ENCODE measurements at places on chromosomes 13 and 19.
A peak's percentile ranks its signal among the peaks of the same experiment; 100 is the strongest.

- DNase-seq = no peak
These were observed 56.4 kb upstream of the GJB6 start for GRCh38 chr13:20288561-20288960.

DNA sequence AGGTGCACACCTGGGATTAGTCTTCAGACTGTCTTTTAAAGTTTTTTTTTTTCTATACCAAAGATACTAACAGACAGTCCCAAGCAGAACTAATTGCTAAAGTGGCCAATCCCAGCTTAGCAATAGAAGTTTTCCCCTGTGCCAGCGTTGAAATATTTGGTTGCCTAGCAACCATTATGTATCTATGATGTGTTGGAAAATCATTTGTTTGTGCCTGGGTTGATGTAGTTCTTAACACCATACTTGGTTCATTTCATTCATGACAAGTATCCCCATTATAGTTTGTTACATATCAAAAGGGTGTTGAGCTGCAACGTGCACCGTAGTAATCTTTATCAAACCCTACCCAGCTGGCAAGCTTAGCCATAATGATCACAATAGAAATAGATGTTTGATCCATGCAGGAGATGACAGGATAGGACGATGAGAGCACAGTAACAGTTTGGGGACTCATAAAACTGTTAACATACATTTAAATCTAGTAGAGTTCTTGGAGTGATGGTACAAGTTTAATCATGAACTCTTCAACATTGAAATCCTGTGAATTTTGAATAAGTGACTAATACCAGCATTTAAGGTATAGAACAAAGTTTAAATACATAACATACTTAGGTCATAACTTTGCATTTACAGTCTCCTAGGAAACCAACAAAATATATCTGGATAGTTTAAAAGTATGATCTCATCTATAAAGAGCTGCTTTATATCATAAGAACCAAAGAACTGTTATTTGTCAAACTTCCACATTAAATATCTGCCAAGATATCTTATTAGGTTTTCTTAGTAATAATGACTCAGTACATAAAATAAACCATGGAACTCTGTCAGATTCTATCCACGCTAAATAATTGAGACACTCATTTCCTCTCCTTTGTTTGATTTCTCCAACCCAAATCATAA lies 73.4 kb downstream of the MBNL2 start:
- peak; percentile 64 for DNase-seq

GRCh38 chr13:108834193-108834592 lies 204.8 kb downstream of the MYO16 start:
- no peak for DNase-seq

- peak; percentile 92 for DNase-seq
These were observed 1.7 kb upstream of the ELANE start for GRCh38 chr19:850221-850978.

DNA sequence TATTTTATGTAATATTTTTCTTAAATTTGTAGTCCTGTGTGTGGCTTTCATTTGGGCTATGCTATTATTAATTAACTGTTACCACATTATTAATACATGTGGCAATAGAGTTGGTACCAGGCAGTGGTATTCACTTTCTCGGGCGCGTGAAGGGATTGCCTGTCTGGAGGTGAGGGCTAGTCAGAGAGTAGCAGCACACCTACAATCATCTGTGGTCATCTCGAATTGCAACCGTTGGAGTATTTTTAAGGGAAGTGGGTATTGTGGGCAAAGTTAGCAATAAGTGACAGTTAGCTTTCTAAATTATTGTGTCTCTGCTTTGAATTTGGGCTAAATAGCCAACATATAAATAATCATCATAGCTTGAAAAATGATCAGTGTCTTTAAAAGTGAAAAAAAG lies 20.0 kb upstream of the GPR18 start:
- DNase-seq = no peak

DNA sequence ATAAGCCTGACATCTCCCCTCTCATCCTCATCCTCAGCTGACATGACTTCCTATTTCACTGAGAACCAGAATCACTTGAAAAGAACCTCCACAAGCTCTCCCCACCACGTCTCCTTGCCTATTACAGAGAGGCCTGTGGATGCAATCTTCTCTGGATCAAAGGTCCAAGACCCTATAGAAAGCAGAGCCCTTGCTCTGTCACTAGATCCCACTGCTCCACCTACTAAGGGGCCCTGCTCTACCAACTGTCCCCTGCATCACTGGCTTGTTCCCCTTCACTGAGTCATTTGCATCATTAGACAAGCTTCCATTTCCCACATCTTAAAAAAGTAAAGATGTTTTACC lies 40.8 kb downstream of the RCBTB2 start:
- peak; percentile 22 for DNase-seq

- DNase-seq = no peak
These were observed 1586.4 kb upstream of the SPRY2 start for GRCh38 chr13:81927347-81927746.

DNA sequence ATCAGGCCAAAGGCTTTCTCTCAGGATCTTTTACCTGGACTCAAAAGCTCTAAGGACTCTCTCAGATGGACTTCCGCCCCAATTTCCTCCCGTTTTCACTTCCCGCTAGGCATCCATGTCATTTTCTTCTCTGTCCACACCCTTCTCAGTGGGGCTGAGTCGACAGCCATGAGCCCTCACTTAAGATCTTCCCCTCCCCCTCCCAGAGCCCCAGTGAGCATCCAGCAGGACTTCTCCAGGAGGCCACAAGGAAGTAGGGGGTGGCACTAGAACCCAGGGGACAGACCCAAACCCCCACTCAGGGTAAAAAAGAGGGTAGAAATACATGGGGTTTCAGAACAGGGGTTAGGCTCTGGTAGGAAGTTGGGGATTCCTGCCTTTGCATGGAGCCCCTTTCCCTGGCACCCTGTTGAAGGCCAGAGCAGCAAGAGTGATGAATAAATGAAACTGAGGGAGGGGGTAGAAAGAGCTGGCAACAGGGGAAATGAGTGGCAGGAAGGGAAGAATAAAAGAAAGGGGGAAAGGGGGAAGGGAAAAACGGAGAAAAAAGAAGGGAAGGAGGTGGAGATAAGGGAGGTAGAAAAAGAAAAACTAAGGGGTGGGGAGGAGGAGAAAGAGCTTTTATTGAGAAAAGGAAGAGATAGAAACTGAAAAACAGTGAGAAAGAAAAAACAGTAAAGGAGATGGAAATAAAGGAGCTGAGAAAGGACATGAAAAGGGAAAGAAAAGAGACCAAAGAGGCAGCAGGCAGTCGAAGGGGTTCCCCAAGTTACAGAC lies 42.3 kb downstream of the DEDD2 start:
- no peak for DNase-seq

- no peak for DNase-seq
These were observed 30.8 kb downstream of the CCNE1 start for GRCh38 chr19:29842471-29843179.

DNA sequence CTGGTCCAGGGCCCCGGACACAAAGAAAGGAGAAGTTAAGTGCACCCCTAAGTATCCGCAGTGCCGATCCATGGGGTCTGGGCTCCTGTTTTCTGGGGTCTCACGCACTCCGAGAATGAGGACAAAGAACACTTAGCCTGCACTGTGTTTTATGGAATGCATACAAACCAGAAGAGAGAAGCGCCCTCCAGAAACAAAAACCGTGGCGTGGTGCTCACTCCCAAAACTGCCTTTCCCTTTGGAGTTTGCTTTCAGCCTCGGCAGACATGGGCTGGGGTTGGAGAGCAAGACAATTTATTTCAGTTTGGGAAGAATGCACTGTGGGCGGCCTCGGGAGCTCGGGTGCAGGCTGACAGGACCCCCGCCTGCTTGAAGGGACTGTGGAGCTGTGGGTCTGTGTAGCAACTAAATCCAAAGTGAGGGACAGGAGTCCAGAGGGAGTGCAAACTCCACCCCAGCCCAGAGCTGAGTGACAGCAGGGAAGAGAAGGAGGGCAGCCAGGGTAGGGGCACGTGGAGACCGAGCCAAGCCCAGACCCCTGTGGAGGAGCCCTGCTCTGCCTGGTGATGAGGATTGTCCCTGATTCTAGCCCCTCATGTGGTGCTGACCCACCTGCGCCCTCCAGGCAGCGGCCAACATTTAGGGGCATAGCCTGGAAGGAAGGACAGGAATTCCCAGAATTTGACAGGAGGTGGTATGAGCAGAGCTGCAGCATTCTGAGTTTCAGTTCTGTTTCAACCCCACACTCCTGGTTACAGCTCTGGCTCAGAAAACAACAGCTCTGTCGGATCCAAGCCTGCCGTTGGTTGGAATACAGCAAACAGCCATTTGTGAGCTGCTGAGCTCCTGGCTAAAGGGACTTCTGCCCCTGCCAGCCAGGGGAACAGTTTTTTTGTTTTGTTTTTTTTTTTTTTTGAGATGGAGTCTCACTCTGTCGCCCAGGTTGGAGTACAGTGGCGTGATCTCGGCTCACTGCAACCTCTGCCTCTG lies 37.8 kb upstream of the POP4 start:
- no peak for DNase-seq

DNA sequence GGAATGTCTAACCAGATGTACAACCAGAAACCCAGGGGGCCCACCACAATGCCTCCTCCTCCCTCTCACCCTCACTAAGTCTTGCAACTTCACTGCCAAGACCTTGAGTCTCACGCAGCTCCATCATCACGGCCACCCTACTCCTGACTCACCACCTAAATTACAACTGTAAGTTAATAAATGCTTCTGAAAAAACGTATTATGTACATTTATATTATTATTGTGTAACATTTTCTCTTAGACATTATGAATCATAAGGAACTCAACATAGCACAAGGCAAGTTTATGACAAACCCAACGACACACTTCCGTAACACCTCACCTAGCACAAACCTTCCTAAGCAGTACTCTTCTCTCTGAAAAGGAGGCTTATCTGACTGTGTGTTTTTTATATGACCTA lies 20.7 kb downstream of the MIPEP start:
- DNase-seq = no peak

- peak; percentile 51 for DNase-seq
These were observed 8.5 kb downstream of the CDX2 start for GRCh38 chr13:27960362-27961226.

DNA sequence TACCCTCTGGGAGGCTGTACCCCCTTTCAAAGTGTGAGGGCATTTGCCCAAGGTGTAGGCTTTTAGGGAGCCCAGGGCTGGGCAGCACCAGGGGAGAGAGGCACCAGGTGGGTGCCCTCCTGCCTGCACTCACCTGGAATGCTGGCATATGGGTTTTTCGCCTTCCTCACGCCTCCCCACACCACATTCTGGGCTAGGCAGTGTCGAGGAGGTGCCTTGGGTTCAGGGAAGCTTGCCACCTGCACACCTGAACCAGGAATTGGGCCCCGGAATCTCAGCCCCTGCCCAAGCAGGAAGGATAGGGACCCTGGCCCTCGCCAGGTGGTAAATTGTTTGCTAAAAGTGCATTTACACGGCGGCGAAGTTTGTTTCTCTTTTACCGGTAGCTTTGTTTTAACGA lies 5.1 kb upstream of the TSHZ3 start:
- DNase-seq = no peak

DNA sequence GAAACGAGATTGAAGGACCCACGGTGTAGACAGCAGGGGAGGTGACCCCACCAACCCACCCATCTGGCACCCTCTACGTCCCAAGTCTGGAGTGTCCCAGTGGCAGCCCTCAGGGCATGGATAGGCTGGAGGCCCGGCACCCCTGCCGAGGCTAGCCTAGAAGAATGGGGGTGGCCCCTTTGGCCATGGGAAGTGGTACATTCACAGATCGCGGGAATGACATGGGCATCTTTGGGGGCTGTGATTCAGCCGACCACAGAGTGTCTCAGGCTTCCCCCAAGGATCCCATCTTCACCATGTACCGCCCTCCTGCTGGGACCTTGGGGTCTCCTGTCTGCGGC lies 11.3 kb upstream of the MKNK2 start:
- DNase-seq = no peak

DNA sequence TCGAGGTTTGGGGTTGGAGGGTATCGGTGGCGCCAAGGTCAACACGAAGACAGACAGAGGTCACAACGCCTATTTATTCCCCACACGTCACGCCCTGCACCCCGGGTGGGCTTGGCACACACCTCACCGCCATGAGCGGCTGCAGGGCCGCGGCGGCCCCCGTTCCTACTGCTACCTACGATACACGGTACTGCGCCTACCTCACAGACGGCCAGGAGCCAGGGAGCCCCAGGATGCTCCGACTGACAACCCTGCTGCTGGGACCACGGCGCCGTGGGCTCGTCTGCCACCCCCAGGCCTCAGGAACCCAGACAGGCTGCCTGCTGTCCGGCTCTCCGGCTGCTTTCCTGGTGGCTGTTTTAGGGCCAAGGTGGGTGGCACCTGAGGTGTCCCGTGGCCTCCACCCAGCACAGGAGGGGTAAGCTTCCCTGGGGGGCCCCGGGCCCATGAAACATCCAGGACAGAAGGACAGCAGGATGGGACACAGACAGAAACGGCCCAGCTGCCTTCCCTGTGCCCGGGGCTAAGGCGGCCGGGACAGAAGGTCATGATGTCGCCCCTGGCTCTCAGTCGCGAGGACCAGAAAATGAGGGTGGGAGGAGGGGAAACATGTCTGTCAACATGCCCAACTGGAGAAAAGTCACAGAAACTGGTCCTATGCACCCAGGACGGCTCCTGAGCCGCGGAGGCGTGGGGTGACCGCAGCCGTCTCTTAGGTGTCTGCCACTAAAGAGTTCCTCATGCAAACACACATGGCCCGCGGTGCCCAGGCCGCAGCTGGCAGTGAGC lies 15.0 kb upstream of the SLC39A3 start:
- DNase-seq = no peak

- DNase-seq = peak; percentile 45
These were observed 23.5 kb downstream of the LGALS16 start for GRCh38 chr19:39679056-39679790.

DNA sequence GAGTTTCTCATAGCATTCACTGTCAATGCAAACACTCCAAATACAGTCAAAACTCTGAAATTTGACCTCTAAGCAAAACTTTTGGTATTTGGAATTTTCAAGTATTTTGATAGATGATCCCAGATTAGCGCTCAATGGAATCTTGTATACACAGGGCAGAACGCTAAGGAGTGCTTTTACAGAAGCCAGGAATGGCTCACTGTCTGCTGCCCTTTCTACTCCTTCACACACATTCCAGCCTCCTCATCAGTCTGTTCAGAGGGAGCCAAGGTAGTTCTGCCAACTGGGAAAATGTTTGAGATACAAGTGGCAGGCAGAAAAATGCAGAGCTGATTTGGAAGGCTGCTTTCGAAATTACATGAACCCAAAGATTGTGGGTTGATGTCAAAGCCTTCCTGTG lies 4.4 kb upstream of the STARD13 start:
- no peak for DNase-seq

- no peak for DNase-seq
These were observed 805 bp downstream of the EVI5L start for GRCh38 chr19:7830823-7831222.

DNA sequence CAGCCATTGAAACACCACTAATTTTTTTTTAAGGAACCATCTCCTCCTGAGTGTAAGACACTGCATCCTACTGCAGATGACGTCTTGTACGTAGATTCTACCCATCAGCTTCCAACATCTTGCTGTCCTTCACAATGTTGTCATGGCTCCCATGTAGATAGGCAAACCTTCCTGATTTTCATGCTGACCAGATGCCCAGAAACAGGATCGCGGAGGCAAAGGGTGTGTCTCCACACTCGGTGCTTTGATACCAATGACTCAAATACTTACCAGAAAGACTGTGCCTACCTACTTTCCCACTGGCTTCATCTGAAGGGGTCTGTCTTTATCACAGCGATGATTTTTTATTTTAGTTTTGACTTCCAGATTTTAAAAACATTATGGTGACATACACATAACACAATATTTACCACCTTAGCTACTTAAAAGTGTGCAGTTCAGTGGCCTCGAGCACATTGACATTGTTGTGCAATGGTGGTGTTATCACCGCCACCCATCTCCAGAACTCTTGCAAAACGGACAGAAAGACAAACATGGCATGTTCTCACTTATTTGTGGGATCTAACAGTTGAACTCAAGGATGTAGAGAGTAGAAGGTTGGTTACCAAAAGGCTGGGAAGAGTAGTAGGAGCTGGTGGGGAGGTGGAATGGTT lies 94.0 kb upstream of the PEG3 start:
- DNase-seq = no peak
